ENCODE measurements at places on chromosomes 12 and 14. TPM values are rescaled to one million over a fixed set of nuclear protein-coding genes. Genes with fewer than 3 reads are reported as not detected.

PRICKLE1 gene
- 0.05 TPM for total RNA-seq

GRCh38 chr14:72547999-72548398 lies 345.9 kb downstream of the DPF3 start:
- H3K4me3 ChIP-seq = no peak overlapping the region
- H3K36me3 ChIP-seq = no peaks in the 10 kb centered on the region
- peaks cover 2% of the 10 kb centered on the region for H3K4me1 ChIP-seq
- no peak for DNase-seq
- H3K27ac ChIP-seq = no peak overlapping the region

DNA sequence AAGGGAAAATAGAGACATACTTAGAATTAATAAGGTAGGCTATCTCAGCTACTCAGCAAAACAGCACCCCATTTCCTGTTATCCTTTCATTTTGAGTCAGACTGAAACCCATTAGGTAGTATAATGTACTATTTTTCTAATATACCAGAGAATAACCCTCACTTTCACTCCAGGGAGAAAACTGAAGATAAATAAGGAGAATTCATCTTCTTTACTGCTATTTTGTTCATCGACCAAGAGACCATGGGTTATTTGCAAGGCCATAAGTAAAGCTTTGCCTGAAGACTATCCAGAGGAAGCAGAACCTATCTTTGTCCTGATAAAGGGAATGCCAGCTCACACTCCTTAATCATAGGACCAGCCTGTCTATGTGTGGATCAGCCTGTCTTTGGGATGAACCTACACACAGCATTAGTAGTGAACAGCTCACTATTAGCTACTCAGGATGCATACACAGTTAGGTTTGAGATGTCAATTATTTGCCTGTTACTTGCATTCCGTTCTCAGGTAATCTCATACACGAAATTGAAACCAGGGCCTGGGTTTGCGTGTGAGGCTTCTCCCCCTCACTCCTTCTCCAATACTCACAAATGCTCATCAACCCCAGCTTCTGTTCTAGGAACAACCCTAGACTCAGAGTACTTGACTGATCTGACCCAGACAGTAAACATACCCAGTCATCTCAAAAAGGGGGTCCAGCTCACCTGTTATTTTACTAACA lies 124.4 kb downstream of the DAD1 start:
- no peak overlapping the region for H3K27ac ChIP-seq
- no peak overlapping the region for H3K4me3 ChIP-seq
- H3K36me3 ChIP-seq = no peaks in the 10 kb centered on the region
- no peaks in the 10 kb centered on the region for H3K27me3 ChIP-seq
- no peak for DNase-seq

- no peak overlapping the region for H3K27ac ChIP-seq
- H3K27me3 ChIP-seq = no peaks in the 10 kb centered on the region
- H3K4me1 ChIP-seq = no peaks in the 10 kb centered on the region
- H3K36me3 ChIP-seq = no peaks in the 10 kb centered on the region
These were observed 70.3 kb upstream of the STXBP6 start for GRCh38 chr14:25120261-25120660.

GRCh38 chr12:48197549-48197970 lies 5.5 kb downstream of the OR10AD1 start:
- H3K36me3 ChIP-seq = peaks cover 28% of the 10 kb centered on the region
- peaks cover 25% of the 10 kb centered on the region for H3K27me3 ChIP-seq
- no peak for DNase-seq
